ENCODE measurements at places on chromosomes 4 and X.

GRCh38 chr4:234178-234577 lies 71.1 kb downstream of the ZNF732 start:
- no peak for DNase-seq

DNA sequence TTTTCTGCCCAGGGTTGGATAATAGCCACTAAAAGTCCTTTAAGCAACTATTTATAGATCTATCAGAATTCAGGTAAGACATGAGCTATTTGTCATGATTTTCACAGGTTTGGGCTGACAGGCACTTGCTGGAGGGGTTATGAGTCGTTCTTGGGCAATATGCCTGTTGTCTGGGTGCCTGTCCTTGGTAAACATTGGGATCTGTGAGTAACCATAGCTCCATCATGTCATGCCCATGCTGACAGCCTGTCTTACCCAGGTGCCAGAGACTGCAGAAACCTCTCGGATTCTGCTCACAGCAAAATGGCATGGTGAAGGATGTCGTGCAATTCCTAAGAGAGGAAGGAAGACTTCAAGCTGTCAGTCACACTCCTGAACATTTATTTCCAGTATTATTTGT lies 116.0 kb upstream of the PUDP start:
- no peak for DNase-seq

GRCh38 chrX:68139791-68140190 lies 293.5 kb downstream of the OPHN1 start:
- no peak for DNase-seq

DNA sequence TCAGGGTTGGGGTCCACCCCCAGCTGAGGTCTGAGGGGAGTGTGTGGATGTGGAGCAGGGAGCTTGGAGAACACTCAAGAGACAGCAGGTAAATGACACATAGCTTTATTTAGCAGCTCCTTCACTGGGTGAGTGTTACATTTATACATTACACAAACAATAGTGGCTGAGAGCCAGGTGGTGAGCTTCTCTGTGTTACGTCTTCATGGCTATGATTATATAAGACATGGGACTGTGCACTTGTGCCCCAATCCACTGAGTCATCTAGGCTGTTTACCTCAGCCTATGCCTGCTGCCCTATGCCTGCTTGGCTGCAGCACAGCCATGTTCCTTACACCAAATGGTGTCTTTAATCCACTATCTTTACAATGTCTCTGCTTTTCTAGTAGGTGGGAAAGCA lies 459.6 kb downstream of the AFF2 start:
- DNase-seq: no peak

- no peak for DNase-seq
Observed at GRCh38 chrX:17214962-17215361, 160.0 kb upstream of the NHS start.

- no peak for DNase-seq
Observed at GRCh38 chr4:177281351-177281909, 28.2 kb upstream of the NEIL3 start.

- DNase-seq: no peak
Observed at GRCh38 chrX:105307762-105308161, 87.3 kb upstream of the TEX13A start.

DNA sequence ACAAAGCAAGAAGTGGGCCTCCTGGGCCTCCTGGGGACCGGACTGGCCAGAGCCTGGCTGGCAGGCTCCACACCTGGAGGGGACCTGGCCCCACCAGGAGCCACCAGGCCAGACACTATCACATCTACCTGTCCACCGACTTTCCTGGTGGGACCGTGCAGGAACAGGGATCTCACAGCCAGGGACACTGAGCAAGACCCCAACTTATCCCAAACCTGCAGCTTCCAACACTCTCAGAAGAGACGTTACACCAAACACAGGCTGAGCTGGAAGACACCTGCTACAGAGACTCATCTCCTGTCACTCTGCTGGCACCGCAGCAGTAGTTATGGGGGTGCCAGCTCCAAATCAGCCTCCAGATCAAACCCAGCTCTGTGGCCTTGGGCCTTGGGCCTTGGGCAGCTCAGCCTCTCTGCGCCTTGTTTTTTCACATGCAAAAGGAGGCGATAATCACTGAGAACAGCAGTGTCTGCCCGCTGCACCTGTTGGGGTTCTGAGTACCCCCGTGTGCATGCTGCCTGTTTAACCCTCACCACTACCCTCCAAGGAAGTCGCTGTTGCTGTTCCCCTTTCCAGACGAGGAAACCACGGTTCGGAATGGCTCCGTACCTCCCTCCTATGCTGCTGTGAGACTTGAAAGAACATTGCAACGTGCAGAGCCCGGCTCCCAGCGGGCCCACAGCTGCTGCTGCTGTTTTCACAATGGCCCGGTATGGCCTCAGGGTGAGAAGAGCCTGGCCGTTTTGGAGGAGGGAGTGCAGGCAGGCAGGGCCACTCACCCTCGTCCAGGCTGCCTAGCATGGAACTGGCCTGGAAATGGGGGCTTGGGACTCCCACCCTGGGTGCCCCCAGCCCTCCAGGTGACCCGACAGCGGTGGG lies 69.6 kb downstream of the ADRA2C start:
- DNase-seq: no peak

GRCh38 chrX:15500497-15500966 lies at the start of gene BMX:
BMX (plus strand) TSS chrX:15500807; CDS start chrX:15508354, 7,547 bp downstream.
- no peak for DNase-seq

DNA sequence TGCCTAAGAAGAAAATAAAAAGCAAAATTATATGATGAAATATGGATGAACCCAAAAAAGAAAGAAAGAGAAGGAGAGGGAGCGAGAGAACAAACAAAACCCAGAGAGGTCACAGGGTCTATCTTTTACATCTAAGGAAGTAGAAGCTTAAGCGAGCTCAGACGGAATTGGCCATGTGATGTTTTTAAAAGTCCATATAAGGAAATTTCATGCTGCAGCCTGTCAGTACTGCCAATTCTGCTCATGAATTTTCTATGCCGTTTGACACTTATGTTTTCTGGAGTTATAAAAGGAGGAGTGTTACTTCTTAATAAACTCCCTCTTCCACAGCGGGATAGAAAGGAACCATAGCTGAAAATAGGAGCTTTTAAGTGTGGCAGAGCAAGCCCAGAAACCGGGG lies 32.9 kb upstream of the DCX start:
- no peak for DNase-seq

- DNase-seq: no peak
Observed at GRCh38 chr4:10687526-10687925, 3.0 kb upstream of the CLNK start.

GRCh38 chr4:149549911-149550310 lies 265.7 kb downstream of the IQCM start:
- no peak for DNase-seq

DNA sequence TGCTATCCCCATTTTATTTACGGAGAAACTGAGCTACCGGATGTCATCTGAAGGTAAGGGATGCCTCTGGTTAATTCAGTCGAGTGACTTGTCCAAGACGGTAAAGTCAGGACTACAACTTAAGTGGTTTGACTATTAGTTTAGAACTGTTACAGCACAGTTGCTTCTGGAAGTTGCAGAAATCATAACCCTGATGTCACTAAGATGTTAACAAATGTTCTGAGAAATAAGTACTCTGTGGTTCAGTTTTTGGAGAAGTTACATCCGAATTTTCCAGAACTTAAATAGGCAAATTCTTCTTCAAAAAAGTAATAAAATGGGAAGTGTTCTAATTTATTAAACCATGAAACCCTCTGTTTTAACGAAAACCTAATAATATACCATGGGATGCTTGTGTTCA lies 3.1 kb downstream of the PPA2 start:
- DNase-seq: no peak

GRCh38 chr4:142900622-142901021 lies 54.5 kb upstream of the INPP4B start:
- no peak for DNase-seq

- DNase-seq: no peak
Observed at GRCh38 chr4:27684610-27685011, 824.0 kb downstream of the STIM2 start.

- no peak for DNase-seq
Observed at GRCh38 chrX:11287505-11287904, 5.7 kb upstream of the AMELX start.

DNA sequence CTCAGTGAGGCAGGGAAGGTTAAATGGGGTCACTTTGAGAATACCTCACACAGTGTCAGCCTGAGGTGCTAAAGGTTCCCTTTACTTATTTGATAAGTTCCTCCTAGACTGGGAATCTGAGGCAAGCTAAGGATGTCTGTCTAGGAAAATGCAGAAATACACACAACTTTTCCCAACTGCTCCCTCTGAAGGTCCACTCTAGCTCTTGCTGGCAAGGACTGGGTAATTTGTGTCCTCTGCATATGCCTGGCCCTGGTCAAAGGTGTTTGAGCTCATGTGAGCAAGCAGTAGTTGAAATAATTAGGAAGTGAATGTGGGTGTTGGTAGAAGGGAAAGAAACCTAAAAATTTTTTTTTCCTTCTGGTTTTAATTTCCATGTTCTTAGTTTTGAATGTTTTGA lies 21.3 kb downstream of the TXLNG start:
- DNase-seq: no peak

DNA sequence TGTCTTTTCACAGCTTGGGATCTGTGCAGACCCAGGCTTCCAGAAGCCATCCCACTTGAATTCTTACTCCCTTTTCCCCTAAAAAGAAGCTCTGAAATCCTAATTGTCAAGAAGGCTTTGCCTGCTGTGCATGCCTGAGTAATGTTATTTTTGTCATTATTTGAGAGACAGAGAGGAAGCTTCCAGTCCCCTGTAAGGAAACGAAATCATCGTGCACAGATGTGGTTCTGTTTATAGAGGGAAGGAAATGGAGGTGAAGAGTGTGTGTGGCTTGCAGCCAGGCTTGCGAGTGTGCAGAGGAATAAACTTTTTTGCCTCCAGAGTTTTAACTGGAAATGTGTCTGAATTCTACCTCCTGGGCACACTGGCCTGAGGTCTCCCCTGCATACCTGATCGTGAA lies 70.2 kb downstream of the TBL1X start:
- no peak for DNase-seq

DNA sequence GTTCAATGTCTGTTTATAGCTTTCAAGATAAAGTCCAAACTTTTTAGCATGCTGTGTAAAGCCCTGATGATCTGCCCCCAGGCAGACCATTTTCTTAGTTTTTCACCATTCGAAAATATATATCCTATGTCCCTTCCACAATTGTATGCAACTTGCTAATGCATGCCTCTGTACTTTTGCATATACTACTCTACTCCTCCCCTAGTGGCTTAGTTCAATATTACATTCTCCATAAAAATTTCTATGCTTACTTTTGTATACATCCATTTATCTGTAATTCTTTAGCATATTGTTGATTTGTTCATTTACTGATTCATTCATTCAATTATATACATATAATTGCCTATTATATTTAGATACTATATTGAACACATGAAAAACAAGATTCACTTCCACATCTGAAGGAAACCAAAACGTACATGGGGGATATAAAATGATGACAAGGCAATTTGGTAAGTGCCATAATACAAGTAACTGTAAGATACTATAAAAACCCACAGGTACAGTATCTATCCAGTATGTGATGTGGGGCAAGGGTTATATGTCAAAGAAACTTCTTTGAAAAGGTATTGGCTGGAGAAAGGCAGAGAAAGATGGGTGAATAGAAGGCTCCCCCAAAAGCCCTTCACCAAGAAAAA lies 902.5 kb downstream of the FAM133A start:
- no peak for DNase-seq

Data from stimulated activated CD8-positive, alpha-beta memory T cell treated with anti-CD3 and anti-CD28 coated beads, Interleukin-7, amount 100 ng/mL, for 1 hour (primary cell).